ENCODE measurements at places on chromosomes 1 and 21. TPM values are rescaled to one million over a fixed set of nuclear protein-coding genes. Genes with fewer than 3 reads are reported as not detected.

- DNase-seq: no peak
These were observed 442.3 kb downstream of the GPATCH2 start for GRCh38 chr1:217188280-217189237.

Gene PEF1
- 132 TPM for total RNA-seq

Gene DVL1
- 39.7 TPM for total RNA-seq

Gene APCS
- total RNA-seq: not detected

GRCh38 chr1:98323388-98323787, 338.1 kb upstream of the SNX7 start:
- peak; percentile 86 for DNase-seq

DNA sequence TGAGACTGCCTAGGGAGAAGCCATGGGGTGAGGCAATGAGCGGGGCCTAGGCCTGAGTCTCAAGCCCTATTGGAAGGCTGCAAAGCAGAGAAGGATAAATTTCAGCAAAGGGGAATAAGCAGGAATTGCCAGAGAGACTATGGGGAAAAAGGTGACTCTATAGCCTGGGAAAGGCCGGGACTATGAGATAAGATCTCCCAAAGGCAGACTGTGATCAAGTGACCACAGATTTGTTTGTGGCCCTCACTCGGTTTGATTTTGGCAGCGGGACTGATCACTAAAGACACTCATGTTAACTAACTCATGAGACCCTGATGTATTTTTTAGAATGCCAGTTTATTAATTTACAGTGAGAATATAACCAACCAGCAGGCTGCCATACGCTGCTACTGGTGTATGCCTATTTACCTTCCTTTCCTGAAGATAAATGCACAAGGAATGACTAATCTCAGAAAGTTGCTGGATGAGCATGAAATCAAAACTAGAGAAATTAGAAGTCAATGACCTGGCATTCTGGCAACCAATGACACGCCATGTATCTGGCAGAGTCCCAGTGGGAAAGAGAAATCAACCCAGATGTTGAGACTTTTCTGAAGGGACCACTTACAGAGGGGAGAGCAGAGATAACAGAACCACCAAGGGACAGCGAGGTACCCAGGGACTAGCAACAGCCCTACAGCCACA, 4.3 kb downstream of the HSF2BP start:
- DNase-seq: no peak

DNA sequence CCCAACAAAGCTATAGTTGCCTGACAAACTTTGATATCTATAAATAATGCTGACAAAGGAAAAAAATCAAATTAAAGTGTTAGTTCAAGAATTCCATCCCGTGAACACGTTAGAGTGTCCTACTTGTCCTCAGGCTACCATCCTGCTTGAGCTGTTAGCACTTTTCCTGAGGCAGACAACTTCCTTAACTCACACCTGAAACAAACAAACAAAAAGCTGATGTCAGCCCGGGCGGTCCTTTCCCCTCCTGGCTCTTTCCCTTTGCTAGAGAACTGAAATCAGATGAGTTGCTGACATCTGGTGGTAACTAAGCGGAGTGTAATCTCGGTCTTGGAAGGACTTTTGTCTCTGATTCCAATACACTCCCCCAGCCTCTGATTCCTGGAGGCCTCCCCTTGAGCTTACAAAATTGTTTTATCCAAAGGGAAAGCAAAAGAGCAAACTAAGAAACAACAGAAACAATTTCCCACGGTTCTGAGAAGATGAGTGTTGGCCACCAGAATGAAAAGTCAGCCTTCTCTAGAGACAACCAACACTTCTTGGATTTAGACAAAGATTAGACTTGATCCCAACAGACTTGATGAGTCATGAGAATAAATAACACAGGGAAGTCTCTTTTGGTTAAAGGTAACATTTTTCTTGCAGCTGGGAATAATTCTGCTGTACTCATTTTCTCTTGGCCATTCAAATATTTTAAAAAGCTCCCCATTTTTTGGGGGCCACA, 135.4 kb downstream of the PROX1 start:
- DNase-seq: peak; percentile 86

Gene NFASC
- under 0.01 TPM for total RNA-seq

DNA sequence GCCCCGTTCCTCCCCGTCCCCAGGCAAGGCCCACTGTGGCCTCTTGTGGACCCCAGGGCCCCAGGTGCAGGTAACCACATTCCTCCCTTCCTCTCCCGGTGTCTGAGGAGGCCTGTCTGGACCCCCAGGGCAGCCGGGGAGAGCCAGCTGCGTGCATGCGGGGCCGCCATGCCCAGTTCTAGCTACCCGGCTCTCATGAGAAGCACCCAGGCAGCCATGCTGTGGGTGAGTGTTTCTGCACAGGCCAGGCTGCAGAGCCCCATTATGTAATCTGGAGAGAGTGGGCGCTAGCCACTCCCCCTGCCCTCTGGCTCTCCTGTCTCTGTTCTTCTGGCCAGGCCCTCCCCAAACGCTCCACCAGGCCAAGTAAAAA, 18.4 kb upstream of the PLEKHG5 start:
- no peak for DNase-seq

Gene TAS1R1
- total RNA-seq: not detected

DNA sequence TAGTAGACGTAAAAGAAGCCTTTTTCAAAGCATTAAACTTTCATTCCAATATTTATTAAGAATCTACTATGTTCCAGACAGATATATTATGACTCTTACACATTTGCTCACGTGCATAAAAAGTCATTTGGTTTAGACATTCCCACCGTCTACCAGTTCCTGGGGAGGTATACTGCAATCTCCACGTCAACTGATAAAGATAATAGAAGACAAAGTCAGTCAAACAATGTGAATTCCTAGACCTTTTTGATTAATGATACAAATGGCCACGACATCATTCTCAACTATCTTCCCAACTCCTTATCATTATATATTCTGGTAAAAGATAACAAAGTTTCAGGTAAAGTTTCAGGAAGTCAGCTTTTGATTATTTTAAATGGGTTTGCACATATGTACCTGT, 69.0 kb downstream of the SIPA1L2 start:
- DNase-seq: no peak

DNA sequence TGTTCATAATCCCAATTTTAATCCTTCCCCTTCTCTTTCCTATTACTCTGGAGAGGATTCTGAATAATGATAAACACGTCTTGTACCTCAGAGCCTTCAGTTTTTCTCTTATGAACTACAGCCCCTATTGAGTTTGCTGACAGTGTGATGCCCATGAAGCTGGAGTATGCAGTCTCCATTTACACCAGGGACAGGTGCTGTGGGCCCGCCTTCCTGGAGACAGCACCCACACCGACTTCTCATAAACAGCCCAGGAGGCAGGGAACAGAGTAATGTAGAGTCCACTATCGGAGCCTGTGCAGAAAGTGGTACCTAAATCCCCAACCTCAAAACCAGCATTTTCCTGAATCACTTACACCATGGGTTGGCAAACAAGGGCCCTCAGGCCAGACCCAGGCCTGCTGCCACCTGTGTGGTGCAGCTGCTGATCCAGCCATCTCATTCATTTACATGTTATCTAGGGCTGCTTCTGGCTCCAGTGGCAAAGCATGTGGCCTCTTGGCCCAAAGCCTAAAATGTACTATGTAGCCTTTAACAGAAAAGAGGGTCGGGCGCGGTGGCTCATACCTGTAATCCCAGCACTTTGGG, 95.1 kb upstream of the KRTAP19-8 start:
- DNase-seq: no peak

DNA sequence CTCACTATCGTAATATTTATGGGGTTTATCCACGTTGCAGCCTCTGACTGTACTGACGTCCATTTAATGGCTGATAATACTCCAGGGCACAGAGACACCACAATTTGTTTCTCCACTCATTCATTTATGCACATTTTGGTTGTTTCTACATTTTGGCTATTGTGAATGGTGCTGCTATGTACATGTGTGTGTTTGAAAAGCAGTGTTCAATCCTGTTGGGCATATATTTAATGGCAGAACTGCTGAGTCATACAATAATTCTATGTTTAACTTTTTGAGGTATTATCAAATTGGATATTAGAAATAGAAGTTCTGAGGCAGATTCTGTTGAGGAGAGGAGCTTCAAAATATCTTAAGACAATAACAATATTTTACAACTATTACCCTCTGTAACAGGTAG, 39.0 kb upstream of the NADK start:
- no peak for DNase-seq

DNA sequence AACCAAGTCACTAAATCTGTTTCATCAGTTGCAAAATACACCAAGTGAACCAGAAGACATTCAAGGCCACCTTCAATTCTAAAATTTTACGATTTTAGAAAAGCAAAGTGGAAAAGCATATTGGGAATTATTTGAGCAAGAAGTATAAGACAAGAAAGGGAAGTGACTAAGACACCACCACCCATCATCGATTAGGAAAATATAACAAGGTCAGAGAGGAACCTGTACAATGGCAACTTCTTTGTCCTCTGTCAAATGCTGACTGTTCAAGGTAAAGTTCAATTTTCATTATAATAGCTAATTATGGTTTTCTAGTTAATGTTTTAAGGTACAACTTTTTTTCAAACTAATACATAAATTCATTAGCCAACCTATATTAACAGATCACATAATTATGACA, 10.8 kb downstream of the FRRS1 start:
- DNase-seq: no peak

- peak; percentile 90 for DNase-seq
These were observed 27.5 kb downstream of the TRIM45 start for GRCh38 chr1:117093870-117094621.

DNA sequence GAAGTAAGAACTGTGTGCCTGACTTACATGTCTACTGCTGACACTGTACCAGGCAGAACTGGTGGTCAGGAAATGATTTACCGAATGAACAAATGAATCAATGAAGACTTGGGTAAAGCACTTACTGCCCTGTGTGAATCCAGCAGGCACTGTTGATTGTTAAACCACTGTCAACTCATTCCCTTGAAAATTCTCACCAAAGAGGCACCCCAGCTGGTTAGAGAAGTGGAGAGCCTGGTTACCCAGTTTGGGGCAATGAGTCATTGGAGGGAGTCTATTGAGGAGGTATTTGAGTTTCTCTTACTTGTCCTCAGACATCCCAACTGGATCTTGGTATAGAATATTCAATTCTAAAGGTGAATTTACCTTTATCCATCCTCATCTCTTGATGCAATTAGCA, 34.2 kb downstream of the JUN start:
- DNase-seq: no peak

Data from lung microvascular endothelial cell (primary cell).